ENCODE measurements at places on chromosomes 12 and 14. TPM values are rescaled to one million over a fixed set of nuclear protein-coding genes. Genes with fewer than 3 reads are reported as not detected.
A peak's percentile ranks its signal among the peaks of the same experiment; 100 is the strongest.

IL22 gene
- not detected for total RNA-seq

- peak; percentile 64 for DNase-seq
Measured at GRCh38 chr12:26097046-26097878, 27.6 kb downstream of the BHLHE41 start.

NKX2-1 gene
- total RNA-seq: not detected

RABGGTA gene
- total RNA-seq: 41.3 TPM

DNA sequence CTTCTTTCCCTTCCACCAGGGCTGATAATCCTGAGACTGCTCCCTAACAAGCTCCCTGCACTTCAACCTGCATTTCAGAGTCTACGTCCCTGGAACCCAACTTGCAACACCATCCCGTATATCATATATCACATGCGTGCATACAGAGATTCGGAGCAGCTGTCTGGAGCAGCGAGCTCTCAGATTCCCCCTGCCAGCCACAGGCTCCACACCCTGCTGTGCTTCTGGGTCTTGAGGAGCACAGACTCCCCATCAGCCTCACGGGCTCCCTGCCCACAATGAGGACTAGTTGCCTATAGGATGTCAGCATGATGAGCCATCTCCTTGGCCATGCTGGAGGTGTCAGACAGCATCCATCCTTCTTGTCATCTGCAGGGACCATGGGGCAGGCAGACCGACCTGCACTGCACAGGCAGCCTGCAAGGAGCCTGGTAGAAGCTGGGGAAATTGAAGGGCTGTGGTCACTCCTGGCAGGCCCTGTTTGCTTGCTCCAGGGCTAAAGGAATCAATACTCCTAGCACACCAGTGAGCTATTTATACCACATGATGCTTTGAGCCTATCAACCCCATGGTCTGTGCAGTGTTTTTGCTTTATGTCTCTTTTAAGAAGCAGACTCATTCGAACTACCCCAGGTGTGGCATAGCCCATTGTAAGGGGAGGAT, 19.6 kb upstream of the HDAC7 start:
- no peak for DNase-seq

GNB3 gene
- total RNA-seq: 0.38 TPM

- no peak for DNase-seq
Measured at GRCh38 chr12:63090716-63091115, 60.3 kb downstream of the AVPR1A start.

DPF3 gene
- 21.9 TPM for total RNA-seq

MYH7 gene
- total RNA-seq: 1.2 TPM

DNA sequence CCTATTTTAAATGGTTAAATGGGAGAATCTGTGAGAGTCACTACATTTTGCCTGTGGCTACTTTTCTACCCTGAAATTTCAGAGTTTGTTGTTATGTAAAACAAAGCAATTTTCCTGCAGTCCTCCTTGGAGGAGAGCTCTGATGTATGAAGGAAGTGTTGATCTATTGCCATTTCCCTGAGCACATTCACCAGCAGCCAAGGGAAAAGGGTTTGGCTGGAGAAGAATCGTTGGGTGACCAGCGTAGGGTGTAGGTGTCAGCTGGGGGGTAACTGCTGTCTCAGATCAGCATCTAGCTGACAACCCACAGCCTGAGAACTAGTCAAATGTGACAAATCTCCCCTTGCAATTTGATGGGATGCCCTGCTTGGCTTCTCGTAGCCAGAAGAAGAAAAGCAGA, 230.5 kb downstream of the PDZRN4 start:
- no peak for DNase-seq

CYP27B1 gene
- 1.4 TPM for total RNA-seq

GRCh38 chr14:91509083-91509877, 830 bp downstream of the PPP4R3A start:
- DNase-seq: peak; percentile 69

ARHGEF25 gene
- 11.0 TPM for total RNA-seq

- DNase-seq: peak; percentile 74
Measured at GRCh38 chr14:69711065-69711464, 55.9 kb upstream of the SRSF5 start.

- no peak for DNase-seq
Measured at GRCh38 chr12:3446235-3446634, 44.8 kb upstream of the PRMT8 start.

GRCh38 chr12:92753976-92754885, 51.4 kb downstream of the PLEKHG7 start:
- DNase-seq: no peak

GRCh38 chr12:88383405-88383804, 196.9 kb downstream of the KITLG start:
- DNase-seq: no peak

- peak; percentile 36 for DNase-seq
Measured at GRCh38 chr12:388541-389141, 479 bp downstream of the KDM5A start.

PPFIA2 gene
- total RNA-seq: 2.6 TPM

SLC4A8 gene
- total RNA-seq: 0.84 TPM

DNA sequence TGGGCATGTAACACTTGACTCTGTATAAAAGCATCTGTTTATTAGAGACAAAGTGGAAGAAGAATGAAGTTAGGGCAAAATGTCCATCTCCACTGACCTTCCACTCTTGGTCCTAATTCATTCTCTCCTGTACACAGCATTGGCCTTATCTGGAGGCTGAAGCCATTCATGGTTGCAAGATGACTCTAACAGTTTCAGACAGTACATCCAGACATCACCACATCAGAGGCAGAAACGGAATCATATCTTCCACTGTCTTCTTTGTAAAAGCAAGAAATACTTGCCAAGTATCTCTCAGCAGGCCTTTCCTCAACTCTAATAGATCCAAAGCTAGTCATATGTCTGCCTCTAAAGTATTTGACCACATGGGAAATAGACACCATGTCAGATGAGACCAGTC, 41.1 kb downstream of the PTHLH start:
- DNase-seq: no peak

TSPAN31 gene
- 39.8 TPM for total RNA-seq

DNA sequence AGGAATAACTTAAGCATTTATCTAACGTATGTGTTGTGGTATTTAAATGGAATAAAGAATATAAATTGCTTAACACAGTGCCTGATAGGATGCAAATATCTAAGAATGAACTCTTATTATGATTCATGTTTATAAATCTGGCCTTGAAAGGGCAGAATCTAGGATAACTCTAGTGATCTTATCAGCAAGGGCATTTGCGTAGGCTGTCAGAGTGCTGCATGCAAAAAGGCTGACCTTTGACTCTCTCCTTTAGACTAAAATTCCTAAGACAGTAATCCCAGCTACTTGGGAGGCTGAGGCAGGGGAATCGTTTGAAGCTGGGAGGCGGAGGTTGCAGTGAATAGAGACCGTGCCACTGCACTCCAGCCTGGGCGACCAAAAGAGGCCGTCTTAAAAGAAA, 31.3 kb upstream of the ANP32D start:
- no peak for DNase-seq

B4GALNT3 gene
- 94.9 TPM for total RNA-seq

Measured in mucosa of descending colon (tissue), 3 donors.